HFFc6 (cell line): ENCODE measurements at places on chromosomes 6 and 20. TPM values are rescaled to one million over a fixed set of nuclear protein-coding genes. Genes with fewer than 3 reads are reported as not detected.

HLA-DPA1 gene
- 1.7 to 4.3 TPM (median 3.8 TPM) in 3 replicates for total RNA-seq

ARG1 gene
- total RNA-seq: not detected in 3 replicates

TMEM14A gene
- 38.0 to 46.0 TPM (median 43.4 TPM) in 3 replicates for total RNA-seq

C20orf202 gene
- not detected in 3 replicates for total RNA-seq

DNMT3B gene
- total RNA-seq: 1.0 to 1.2 TPM (median 1.2 TPM) in 3 replicates

- H3K4me3 ChIP-seq: no peak overlapping the region; the same call in 1 of the 2 replicates
- DNase-seq: peak; percentile 66
- peaks cover 23% of the 10 kb centered on the region for H3K4me1 ChIP-seq
- H3K27me3 ChIP-seq: no peaks in the 10 kb centered on the region
These were observed 76.6 kb upstream of the STXBP5 start for GRCh38 chr6:147127587-147127986.

DNA sequence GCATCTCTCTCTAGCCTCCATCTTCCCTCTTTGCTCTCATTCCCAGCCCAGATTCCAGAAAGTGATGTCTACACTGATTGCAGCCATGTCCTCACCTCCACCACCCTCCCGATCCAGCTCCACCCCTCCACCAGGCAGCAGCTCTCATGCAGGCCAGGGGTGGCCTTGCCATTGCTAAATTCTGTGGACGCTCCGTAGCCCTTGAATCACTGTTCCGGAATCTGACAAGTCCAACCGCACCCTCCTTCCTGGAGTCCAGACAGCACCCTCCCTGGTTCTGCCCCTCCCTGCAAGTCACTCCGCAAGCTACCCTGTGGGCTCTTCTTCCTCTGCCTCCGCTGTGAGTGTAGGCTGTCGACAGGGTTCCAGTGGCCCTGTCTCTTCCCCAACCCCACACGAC, 26.2 kb downstream of the TNXB start:
- peaks cover 6% of the 10 kb centered on the region for H3K27me3 ChIP-seq
- H3K4me3 ChIP-seq: peak overlapping the region; percentile 66
- H3K27ac ChIP-seq: peak overlapping the region; percentile 86

DNA sequence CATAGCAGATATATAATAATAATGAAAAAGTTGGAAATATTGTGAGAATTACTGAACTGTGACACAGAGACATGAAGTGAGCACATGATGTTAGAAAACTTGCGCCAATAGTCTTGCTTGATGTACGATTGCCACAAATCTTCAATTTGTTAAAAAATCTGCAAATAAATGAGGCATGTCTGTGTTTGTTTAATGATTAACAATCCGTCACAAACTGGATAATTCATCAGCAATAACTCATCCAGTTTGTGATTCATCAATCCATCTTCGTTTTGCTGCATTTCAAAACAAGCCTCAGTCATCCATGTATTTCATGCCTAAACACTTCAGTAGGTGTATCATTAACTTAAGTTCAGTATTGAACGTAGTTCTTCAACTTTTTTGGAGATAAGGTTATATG, 25.5 kb upstream of the SMIM26 start:
- peaks cover 48% of the 10 kb centered on the region for H3K36me3 ChIP-seq
- DNase-seq: peak; percentile 7
- no peak overlapping the region for H3K4me3 ChIP-seq

DNA sequence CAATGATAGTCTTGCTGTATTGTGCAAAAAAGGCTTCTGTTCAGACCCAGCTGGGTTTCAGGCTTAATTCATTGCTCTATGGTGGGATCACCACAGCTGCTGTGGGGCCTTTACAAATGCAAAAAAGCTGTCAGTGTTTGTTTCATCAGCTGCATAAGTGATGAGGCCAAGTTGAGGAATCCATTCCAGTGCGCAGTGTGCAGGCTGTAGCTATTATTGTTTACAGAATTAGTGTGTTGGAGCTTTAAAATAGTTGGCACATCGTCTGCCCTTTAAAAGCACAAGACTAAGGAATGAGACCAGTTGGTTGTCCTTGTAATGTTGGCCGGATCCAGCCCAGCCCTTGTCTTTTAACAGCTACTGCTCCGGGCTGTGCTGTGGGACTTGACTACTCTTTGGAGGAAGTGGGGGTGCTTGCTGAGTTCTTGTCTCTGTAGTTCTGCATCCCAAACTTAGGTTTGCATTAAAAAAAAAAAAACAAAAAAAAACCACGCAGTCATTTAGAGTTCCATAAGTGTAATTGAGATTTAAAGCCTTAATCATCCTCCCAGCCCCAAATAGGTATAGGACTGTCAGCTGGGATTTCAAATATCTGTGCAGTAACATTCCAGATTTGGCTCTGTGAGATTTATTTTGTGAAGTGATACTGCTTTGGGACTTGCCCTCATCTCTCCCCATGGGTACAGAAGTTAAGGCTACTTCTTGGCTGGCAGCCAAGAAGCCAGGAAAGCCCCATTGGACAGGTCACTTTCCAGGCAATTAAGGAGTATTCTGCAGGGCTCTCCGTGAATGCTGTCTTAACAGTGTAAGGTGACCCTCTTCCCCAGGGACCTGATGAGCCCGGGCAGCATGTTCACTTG, 19.3 kb downstream of the JARID2 start:
- H3K4me1 ChIP-seq: peaks cover 82% of the 10 kb centered on the region
- H3K27ac ChIP-seq: no peak overlapping the region
- no peaks in the 10 kb centered on the region for H3K27me3 ChIP-seq
- H3K4me3 ChIP-seq: no peak overlapping the region

DNA sequence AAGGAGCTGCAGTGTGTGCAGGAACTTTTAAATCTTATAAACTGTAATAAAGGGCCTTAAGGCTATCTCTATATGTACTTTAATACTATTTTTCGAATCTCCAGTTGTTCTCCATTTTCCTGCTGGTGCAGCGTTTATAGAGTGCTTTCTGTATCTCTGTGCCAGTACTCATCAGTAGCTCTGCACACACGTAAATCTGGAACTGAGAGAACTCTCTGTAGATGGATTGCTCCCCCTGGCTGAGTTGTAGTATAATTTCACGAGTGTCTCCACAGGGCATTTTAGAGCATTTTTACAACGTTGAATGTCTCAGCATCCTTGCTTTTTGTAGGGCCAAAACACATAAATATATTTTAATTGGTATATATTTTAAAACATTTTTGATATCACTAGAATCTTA, 256.5 kb downstream of the TRDN start:
- no peak overlapping the region for H3K4me3 ChIP-seq
- H3K4me1 ChIP-seq: no peaks in the 10 kb centered on the region
- no peaks in the 10 kb centered on the region for H3K27me3 ChIP-seq
- no peaks in the 10 kb centered on the region for H3K36me3 ChIP-seq

DNA sequence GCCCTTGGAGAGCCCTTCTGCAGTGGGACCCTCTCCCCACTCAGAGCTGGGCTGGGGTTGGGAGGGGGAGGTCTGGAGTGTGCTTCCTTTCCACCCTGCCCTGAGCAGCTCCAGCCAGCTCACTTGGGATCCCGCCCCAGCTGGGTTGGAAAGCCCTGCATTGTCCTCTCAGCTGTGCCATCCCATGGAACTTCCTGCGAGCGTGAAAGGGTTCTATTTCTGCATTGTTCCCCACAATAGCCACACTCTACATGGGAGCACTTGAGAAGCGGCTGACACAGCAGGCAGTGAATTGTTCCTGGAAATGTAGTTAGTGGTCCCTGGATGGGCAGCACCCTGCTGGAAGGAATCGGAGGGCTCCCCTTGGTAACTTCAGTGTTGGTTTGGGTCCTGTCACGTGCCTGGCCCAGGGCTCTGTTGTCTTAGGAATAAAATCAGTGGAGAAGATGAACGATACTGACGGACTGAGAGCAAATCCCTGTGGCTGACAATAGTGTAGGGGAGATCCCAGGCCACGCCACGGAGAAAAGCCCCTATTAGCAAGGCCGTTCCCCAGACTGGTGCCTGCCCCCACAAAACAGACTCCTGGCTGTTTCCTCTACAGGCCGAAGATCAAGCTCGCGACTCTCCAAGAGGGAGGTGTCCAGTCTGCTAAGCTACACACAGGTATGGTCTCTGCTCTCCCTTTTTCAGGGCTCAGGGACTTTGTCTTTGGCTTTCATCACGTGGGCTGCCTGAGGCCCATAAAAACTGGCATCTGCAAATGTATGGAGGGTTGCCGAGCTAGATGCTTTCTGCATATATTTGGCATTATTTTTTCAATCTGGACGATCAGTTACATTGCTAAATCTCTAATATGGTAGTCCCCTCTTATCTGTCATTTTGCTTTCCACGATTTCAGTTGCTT, 18.8 kb downstream of the DNMT3B start:
- peaks cover 11% of the 10 kb centered on the region for H3K4me1 ChIP-seq
- no peak overlapping the region for H3K4me3 ChIP-seq
- no peak for DNase-seq
- H3K27ac ChIP-seq: no peak overlapping the region
- H3K27me3 ChIP-seq: peaks cover 2% of the 10 kb centered on the region; the same call in 1 of the 2 replicates

DNA sequence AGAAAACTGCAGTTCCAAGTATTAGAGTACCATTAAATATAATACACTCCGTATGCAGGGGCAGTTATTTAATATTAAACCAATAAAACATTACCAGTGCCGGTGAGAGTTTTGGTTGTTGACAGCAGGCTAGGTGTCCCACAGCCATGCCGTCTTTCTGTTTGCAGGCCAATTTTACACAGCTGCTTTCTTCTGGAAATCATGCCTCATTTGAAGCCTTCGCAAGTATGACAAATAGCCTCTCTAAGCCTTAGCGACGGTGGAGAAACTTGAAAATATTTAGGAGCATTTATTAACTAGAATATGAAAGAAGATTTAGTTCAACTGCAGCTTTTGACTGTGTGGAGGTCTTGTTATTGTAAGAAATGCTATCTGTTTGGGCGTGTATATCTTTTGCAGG, 226.0 kb downstream of the BMP2 start:
- no peaks in the 10 kb centered on the region for H3K36me3 ChIP-seq
- H3K4me1 ChIP-seq: no peaks in the 10 kb centered on the region
- H3K4me3 ChIP-seq: no peak overlapping the region
- DNase-seq: no peak
- H3K27me3 ChIP-seq: no peaks in the 10 kb centered on the region; the same call in 1 of the 2 replicates
